Hematopoietic multipotent progenitor cell treated with erythropoietin and hydrocortisone succinate and interleukin-3 and kit ligand, for 6 days (in vitro differentiated cells): ENCODE measurements at places on chromosomes 16 and 17.

DNA sequence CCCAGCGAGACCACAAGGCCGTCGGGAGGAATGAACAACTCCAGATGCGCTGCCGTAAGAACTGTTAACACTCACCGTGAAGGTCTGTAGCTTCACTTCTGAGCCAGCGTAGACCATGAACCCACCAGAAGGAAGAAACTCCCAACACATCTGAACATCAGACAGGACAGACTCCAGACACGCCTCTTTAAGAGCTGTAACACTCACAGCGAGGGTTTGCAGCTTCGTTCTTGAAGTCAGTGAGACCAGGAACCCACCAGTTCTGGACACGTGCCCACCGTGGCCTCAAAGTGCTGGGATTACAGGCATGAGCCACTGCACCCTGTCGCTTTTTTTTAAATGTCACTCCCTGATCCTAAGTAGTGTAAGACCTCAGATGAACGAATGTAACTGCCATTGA is 17.3 kb downstream of the KPNA2 start:
- DNase-seq: no peak

GRCh38 chr17:36072431-36073121 is 8.5 kb downstream of the CCL18 start:
- peak; percentile 93 for DNase-seq

GRCh38 chr16:81879625-81880024 is 100.5 kb downstream of the PLCG2 start:
- peak; percentile 37 for DNase-seq

GRCh38 chr16:50744881-50745280 is 3.0 kb downstream of the CYLD start:
- DNase-seq: no peak

DNA sequence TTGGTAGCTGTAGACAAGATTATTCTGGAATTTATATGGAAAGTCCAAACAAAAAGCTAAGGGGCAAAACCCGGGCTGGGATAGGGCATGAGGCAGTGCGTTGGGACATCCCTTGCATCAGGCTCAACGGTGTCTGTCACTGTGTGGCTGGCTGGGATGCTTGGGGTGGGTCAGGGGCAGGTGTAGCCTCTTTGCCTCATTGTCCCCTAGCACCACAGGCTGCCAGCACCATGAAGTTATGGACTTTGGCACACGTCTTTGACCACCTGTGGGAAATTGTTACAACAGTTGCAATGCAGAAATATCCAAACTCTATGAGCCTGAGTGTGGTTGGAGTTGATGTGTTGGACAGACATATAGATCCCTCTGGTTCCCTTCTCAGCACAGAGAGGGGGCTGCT is 32.8 kb upstream of the MARCHF10 start:
- DNase-seq: no peak
